ENCODE measurements at places on chromosomes 5 and 9.

DNA sequence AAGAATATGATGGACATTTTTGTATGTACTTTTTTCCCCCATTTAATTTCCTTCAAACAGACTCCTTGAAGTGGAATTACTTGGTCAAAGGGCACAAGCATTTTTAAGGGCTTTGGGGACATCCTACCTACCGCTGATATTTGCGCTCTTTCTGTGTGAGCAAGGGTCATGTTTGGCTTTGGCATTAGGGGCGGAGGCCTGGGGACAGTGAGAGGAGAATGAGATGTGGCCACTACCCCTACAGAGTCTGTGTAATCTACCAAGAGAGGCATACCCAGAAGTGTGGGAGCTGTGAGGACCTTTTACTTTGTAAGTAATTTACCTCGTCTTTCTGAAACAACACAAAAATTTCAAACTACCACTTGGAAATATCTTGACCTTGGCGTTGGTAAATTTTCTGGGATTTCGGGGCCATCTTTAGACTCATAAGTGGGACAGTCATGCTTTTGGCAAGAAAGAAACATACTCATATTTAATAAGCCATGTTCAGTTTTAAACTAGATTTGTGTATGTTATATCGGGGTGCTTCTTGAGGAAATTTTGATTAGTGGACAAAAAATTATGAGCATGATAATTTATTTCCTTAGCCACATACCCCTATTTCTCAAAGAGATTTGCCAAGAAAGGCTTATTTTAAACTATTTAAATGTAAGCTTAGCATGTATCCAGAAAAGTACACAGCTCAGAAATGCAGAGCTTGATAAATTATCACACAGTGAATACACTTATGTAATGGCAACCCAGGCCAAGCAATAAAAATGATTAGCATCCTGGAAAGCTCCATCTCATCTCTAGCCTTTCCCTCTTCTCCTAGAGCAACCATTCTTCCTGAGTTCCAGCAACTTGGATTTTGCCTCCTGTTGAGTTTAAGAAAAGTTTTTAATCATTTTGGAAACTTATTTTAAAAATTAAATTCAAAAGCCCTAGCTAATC is 63.6 kb downstream of the ARHGAP26 start:
- DNase-seq, result no peak

- DNase-seq, result peak; percentile 61
Observed at GRCh38 chr9:87324613-87325194, 173.0 kb upstream of the DAPK1 start.

GRCh38 chr5:2525351-2525750 is 226.1 kb downstream of the IRX2 start:
- DNase-seq, result no peak

DNA sequence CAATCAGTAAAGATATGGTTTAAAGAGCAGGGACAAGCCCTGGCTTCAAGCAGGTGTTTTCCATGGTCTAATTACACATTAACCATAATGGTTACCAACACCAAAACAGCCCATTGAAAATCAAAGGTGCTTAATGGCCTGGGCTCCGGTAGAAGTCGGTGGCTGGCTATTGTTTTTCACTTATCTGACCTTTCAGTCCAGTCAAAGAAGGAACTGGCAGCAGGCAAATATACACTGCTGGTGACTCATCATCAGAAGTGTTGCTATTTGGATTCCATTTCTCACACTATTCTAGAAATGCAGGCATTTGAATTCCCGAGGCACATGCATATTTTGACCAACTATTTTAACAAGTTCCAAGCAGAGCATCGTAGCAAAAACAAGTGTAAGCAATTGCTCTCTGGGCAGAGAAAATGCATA is 26.3 kb upstream of the GABRP start:
- no peak for DNase-seq

GRCh38 chr5:40034441-40034840 is 609.7 kb upstream of the DAB2 start:
- no peak for DNase-seq

DNA sequence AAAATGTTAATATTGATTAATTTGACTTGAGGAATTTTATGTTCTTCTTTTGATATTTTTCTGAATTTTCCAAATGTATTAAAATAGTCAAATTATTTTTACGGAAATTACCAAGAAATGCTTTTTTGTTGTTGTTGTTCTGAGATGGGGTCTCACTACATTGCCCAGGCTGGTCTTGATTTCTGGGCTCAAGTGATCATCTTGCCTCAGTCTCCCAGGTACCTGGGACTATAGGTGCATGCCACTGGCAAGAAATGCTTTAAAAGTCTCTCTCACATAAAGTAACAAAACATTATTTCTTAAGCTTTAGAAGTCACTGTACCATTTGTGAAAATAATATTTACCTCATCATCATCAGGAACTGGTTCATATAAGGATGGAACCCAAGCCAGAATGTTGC is 43.0 kb upstream of the ELOVL7 start:
- no peak for DNase-seq

GRCh38 chr9:116979456-116979855 is 292.4 kb downstream of the TRIM32 start:
- no peak for DNase-seq

DNA sequence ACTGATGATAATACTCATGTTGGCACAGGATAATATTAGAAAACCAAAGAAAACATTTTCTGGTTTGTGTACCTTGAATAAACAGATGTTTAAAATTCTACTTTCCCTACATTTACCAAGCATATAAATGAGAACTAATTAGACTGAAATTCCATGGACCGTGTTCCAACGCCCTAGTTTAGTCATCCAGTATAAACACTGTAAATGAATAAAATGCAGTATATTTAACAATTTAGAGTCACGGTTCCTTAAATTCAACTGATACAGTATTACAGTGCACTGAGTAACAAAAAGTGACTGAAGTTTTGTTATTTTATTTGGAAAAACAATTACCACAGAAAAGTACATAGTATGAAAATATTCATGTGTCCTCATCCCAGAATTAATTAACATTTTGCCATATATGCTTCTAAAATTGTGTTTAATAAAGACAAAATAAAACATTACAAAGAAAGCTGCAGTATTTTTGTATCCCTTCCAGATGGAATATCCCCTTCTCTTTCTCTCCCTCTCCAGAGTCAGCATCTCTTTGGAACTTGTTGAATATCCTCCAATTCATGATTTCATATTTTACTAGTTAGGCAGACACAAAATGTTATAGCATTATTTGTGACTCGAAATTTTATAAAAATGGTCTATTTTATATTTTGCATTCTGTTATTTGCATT is 112.5 kb downstream of the HMHB1 start:
- DNase-seq, result no peak

GRCh38 chr5:172178991-172179989 is 8.7 kb downstream of the STK10 start:
- peak; percentile 82 for DNase-seq

DNA sequence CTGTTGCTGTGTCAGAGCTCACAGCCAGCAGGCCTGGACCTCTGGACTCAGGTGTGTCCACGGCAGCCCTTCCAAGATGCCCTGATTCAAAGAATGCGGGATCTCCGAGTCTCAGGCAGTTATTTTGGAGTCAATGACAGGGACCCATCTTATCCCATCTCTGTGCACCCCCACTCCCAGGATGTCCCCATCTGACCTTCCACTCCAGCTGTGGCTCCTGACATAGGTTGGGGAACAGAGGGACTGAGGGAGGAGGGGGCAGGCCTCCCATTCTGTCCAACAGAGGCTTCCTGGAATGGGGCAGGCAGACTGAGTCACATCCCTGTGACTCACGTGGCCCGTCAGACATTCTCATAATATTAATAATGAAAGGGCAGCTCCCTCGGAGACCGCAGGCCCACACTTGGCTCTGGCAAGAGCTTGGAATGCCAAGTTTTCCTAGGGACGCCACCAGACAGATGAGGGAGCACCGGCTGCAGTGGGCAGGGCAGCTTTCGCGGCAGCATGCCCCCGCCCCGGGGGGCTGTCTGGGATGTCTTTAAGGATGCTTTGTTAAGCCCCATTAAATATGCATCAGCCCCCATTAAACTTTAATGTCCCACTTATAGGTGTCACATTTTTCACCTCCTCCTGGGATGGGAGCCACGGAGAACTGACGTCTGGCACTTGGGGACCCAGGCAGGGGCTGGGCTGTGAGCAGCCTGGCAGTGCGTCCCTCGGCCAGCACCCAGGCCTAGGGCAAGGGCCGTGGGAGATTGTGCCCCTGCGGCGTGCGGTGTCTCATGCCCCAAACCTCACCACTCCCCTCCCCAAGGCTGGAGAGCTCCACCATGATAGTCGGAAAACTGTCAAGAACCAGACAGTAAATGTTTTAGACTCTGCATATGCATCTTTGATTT is 23.6 kb upstream of the FIBCD1 start:
- no peak for DNase-seq

Data from activated CD4-positive, alpha-beta T cell treated with anti-CD3 and anti-CD28 coated beads, Interleukin-2, Interleukin-6, amounts not matched to agents 100 ng/mL and 50 ng/mL, durations not matched to agents 16 hours and 8 hours (primary cell).